PC-9 (cell line): ENCODE measurements at places on chromosomes 2 and 18. TPM values are rescaled to one million over a fixed set of nuclear protein-coding genes. Genes with fewer than 3 reads are reported as not detected.

DNA sequence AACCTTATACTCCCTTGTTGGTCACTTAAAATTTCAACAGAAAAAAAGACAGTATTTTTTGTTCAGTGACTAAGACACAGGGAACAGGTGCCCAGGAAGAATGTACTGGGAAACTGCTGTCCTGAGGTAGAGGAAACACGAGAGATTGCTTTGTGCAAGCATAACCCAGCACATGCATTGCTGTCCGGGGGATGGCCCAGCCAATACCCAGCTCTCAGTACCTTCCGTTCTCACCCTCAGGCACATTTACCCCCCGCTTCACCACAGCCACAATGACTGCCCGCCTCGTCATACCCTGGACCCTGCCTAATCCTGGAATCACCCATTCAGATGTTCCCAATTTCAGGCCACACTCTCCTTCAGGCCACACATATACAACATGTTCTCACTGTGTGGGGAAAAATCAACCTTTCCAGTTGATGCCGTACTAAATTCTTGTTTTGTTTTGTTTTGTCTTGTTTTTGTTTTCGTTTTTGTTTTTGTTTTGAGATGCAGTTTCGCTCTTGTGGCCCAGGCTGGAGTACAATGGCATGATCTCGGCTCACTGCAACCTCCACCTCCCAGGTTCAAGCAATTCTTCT lies 140.7 kb downstream of the ESCO1 start:
- no peak for DNase-seq

Gene EFR3B
- total RNA-seq: 0.20 TPM in 1 of 2 replicates, not detected in the other

DNA sequence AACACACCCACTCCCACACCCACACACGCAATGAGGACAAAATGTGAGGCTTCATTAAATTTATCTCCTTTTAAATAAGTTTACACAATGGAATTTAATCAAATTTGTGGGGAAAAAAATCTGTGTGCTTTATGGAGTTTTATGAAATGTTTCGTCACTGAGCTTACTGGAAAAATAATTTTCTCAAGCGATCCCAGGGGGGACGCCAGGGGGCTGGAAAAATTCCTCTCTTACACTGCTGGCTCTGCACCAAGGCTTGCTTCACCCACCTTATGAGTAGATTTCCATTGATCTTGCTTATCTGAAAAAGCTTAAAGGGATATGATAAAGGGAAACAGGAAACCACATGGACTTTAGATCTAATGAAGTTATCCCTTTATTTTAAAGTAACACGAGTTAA lies 95.5 kb downstream of the CABYR start:
- no peak for DNase-seq

Gene IL36G
- total RNA-seq: not detected in 2 replicates

DNA sequence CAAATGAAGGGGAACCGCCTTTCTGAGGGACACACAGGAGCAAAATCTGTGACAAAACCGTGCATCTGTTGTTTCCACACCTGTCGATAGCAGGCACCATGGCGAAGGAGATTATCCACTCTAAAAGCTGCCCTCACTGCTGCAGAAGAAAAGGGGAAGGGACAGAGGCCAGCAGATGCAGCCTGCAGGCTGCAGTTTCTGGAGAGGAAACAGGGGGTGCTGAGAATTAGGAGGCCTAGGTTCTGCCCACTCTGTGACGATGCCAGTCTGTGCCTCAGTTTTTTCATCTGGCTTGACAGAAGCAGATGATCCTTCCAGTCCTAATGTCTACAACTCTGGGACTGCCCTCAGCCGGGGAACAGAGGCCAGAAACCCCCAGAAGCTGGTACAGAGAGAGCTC lies 17.7 kb downstream of the PAX8 start:
- DNase-seq: no peak

- peak; percentile 56 for DNase-seq
These were observed 181.7 kb downstream of the ANAPC1 start for GRCh38 chr2:111702119-111702803.

Gene SLC20A1
- 99.9 and 106 TPM in 2 replicates for total RNA-seq

DNA sequence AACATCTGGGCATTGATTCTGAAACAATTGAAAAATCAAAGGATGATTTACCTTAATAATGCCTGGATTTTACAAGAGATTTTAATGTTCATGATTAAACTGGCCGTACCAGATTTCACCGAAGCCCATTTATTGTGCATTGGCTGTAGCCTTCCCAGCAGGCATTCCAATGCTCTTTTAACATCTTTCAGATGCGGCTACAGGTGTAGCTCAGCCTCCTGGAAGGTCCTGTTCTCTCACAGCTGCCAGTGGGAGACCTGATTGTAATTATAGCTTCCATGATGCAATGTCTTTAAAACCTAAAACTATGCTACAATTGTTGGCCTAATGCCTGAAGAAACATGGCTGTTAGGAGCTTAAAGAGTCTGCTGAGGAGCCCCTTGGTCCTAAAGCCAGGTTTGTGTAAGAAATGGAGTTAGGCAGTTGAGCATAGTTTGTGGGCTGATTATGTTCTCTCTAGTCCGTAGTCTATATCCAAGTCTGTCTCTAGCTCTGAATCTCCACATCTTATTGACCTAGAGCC lies 147.4 kb downstream of the CERS6 start:
- no peak for DNase-seq

Gene RGPD3
- 0.09 TPM in 1 of 2 replicates, not detected in the other for total RNA-seq

Gene ANKRD62
- 0.20 TPM in 1 of 2 replicates, not detected in the other for total RNA-seq

DNA sequence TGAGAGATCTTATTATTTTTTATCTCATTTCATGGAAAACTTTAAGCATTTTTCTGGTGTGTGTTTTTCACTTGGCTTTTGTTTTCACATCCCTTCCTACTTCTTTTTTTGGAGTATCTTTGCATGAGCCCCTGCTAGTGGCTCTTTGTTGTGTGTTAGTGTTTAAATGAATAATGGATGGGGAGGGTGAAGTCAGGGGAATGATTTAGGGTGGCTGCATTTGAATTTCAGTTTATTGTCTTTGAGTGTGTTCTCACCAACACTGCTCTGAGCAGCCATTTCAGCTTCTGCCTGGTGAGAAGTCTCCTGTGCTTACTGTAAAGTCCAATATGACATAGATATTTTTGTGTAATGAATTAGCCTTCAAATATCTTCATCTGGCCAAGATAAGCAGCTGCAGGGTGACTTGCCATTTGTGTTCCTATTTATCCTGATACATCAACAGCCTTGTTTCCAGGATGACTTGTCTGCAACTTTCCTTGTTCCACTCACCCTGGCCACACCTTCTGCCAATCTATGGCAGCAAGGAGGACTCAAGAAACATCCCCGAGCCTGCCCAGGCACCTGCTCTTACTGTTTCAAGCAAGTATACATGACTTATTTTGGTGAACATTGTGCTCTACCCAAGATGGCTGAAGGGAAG lies 182.6 kb downstream of the PDE11A start:
- DNase-seq: no peak

DNA sequence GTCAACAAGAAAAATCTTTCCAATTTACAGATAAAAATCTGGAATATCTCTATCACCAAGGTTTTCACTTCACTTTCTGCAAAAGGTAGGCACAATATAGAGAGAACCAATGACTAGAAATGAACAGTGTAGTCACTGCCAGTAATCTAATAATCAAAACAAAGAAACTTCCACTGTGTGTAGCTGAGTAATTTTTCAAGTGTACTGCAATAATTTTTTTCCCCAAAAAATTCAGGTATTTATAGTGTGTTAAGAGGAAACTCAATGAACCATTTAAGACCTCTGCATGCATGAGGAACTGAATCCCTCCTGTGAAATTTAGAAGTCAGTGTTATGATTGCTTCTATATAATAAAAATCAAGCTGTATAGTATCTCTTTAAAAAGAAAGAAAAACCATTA lies 121.8 kb downstream of the MEMO1 start:
- no peak for DNase-seq

Gene DYNAP
- not detected in 2 replicates for total RNA-seq

DNA sequence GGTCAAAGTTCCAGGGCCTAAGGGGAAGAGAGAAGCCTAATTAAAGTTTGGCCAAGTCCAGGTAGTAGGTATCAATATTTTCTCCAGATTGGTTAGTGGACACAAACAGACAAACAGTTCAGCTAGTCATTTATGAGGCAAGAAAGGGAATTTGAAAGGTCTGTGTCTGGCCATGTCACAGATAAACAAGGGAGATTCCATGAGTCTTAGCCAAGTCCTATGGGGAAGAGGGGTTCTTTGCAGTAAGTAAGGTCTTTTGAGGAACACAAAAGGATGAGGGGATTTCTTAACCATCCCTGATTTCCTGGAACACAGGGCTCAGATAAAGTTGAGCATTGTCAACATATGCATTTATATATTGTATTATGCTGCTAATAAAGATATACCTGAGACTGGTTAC lies 310.8 kb downstream of the PLCL1 start:
- DNase-seq: no peak

Gene FSHR
- not detected in 2 replicates for total RNA-seq

GRCh38 chr2:222792001-222792611 lies 68.7 kb upstream of the ACSL3 start:
- DNase-seq: no peak

GRCh38 chr18:74906184-74906583 lies 302.8 kb downstream of the PTGR3 start:
- DNase-seq: peak; percentile 67

DNA sequence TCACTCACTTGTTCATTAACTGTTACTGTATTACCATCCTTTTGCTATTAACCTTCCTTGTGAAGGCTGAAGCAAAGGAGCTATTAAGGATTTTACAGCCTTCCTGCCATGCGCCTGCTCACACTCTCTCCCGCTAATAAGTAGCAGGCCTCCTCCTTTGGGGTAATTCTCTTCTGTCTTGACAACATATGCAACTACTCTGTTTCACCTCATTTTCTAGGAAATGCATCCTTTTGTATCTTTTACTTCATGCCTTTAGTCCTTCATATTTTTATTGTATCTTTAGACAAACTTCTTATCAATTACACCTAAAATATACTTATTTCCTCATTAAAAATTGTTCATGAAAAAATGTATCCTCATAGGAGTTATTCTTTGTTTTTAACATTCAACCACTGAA lies 434.9 kb upstream of the LYPD1 start:
- no peak for DNase-seq

Gene GYPC
- total RNA-seq: not detected in 2 replicates

- DNase-seq: no peak
These were observed 2.2 kb downstream of the UBXN4 start for GRCh38 chr2:135743860-135744259.

DNA sequence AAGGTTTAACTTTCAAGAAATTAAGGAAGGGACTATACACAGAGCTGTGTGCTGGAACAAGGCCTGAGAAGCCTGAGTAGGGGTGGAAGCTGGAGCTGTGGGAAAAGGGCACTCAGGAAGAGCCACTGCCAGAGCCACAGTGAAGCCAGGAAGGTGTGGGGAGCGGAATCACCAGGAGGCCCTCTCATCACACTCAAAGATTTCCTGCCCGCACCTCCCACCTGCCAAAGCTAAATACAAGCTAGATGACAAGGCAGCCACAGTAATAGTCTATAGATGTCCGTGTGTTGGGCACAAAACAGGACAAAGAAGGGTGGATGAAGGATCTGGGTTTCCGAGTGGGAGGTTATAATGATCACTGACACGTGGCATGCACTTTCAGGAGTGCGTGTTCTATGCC lies 126.0 kb downstream of the ZNF532 start:
- no peak for DNase-seq

Gene MEP1B
- total RNA-seq: not detected in 2 replicates

Gene CNRIP1
- total RNA-seq: not detected in 2 replicates

DNA sequence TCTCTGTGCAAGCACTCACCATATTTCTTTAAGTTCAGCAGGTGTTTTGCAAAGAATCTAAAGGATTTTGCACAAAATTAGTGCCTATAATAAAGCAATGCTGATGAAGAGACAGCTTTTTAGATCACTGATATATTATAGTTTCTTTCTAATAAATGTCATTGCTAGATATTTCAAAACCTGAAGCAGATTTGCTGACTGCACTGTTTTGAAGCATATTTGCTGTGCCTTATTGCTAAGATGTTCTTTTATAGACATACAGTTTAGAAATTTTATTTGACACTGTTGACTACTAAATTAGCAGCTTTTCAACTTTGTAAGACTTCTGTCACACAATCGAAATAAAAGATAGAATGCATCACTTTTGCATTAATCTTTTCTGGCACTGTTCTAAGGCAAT lies 620.9 kb upstream of the CELF4 start:
- no peak for DNase-seq

DNA sequence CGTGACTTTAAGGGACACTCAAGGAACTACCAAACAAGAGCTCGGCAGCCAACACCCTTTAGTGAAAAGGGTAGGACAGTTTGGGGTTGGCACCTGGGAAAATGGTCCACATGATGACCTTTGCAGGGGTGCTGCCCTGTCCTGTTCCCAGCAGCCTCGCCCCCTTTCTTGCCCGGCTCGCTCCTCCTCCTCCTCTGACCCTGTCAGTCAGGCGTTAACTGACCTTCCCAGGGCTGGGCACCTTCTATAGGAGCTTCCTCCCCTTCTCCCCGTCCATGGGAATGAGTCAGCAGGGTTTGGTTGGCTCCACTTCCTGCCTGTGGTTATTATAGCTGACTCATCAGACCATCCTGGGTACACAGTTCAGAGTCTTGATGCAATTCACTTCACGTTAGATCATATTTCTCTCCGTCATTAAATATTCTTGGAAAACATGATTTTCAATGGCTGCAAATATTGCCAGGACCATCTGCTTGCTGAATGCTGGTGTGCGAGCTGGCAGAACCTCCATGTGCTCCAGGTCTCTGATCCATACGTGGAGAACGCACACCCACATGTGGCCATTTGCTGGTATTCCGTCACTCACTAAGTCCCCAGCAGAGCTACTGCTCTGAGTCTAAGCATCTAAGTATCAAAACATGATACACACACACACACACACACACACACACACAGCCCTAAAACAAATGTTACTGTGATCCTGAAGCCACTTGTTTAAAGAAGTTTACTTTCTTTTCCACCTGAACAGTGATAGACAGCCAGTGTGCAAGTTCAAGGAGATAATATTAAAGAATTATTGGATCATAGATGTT lies 185.0 kb downstream of the ANAPC1 start:
- peak; percentile 87 for DNase-seq

- DNase-seq: no peak
These were observed 580.0 kb downstream of the SUCLG1 start for GRCh38 chr2:83879127-83879526.

DNA sequence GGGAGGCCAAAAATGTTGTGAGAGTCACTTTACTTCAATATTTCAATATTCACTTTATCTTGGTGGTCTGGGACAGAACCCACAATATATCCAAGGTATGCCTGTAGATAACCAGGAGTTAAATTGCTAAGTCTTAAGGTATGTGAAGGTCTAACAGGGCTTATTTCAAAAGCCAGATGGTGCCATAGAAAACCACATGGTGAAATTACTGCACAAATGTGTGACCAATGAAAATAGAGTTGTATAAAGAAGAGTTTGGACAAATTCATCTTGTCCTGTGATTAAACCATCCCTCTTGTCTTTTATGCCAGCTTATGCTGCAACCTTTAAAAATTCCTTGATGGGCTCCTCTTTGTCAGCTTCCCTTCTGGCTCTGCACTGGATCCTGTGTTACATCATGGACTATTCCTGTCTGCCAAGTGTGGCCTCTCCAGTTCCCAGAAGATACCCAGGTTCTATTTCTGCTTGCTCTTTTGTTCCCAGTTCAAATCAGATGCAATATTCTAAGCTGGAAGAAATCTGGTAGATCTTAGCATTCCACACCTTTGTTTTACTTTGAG lies 46.8 kb downstream of the ANTXR1 start:
- DNase-seq: no peak

GRCh38 chr2:144554492-144555210 lies 34.7 kb upstream of the ZEB2 start:
- DNase-seq: no peak
